ENCODE measurements at places on chromosomes 16 and 17.

- no peak for DNase-seq
Observed at GRCh38 chr17:42436391-42436790, 13.3 kb upstream of the CAVIN1 start.

DNA sequence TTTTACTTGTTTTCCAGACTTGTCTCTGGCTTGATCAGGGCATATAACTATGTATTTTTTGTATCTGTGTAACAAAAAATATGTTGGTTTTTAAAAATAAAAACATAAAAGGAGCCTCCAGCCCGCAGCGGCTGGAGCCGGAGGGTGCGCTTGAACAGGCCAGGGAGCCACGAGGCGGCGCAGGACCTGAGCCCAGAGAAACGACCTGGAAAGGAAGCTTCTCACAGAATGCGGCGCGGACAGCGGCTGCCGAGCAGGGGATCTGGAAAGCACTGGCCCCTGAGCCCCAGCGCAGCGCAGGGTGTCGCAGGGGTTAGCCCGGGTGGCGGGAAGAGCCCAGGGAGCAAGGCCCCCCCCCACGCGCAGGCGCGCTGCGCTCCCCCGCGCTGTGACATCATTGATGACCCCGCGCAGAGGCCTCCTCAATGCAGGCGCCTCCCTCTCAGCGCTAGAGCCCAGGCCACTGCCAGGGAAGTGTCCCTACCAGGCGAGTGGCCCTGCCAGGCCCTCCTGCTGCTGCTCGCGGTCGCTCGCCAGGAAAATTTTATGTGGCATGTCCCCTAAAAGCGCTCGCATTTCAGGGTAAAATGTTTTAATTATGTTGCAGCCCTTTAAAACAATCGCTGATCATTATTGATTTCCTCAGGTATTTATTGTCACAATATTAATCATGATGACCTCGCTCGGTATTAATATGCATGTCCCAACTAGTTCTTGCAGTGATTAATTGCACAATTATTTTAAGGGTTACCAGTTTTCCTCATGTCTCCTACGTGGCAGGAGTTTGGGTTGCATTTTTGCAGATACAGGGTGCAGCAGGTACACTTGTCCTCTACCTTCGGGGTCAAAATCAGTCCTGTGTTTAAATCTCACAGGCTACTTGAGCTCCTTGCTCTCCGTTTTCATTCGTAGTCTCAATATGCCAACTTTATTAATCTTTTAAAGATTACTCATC lies 134.2 kb downstream of the USP22 start:
- DNase-seq: peak; percentile 66

GRCh38 chr16:49058382-49058781 lies 223.3 kb downstream of the CBLN1 start:
- DNase-seq: no peak

DNA sequence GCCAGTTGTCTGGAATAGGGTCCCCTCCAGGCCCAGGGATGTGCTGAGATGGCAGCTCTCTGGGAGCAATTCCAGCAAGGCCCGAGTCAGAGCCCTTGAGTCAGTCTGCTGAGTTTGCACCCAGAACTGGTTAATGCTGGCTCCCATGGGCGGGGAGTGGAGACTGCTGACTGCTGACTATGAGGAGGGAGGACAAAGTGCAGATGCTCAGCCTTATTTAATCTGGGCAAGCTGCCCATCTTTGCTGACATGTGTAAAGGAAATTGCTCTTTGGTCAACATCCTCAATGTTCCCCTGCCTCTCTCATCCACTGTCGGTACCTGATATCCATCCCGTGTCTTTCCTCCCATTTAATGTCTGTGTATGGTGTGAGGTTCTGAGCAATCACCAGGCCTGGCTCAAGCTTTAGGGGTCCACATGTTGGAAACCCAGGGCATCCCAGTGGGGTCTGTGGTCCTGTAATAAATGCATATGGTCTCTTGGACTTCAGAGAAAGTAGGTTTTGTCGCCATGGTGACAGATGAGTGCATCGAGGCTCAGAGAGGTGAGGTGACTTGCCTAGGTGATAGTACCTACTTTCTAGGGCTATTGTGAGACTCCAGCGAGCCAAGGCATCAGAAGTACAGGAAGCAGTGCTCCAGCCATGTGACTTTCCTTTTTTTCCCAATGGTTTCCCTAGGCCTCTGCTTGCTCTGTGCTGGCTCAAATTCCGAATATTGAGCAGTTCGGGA lies 20.0 kb upstream of the RNF135 start:
- DNase-seq: no peak

DNA sequence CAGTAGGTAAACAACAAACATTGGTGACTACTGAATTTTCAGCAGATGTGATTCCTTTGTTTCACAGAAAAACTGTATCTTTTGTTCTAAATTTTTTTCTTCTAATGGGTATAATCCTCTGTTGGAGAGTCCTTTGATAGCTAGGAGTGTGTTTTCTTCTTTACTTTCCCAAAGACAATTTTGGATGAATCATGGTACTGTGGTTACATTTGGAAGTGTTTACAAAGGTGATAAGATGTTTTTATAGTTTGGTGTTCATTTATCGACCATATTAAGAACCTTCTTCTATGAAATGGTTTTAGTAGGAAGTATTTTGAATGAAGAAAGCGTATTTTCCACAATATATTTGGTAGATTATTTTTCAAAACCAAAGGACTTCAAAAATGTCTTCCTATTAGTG lies 333.7 kb downstream of the WWOX start:
- DNase-seq: no peak

DNA sequence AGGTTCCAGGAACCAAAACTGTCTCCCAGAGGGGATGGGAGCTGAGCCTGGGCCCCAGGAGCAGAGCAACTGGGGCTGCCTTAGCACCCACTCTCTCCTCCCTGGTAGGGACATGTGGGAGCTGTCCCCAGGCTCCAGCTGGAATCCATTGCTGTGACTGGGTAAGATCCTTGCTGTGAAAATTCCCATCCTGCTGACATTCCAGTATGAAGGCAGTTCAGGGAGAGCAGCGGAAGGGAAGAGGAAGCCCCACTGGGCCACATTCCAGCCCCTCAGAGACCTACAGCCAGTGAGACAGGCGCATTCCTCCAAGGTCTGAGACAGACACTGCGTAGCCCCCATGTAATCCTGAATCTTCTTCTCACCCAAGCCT lies 24.2 kb downstream of the MYO18A start:
- no peak for DNase-seq

GRCh38 chr16:67910158-67910557 lies 17.1 kb downstream of the PSKH1 start:
- no peak for DNase-seq

GRCh38 chr16:49336581-49336980 lies 37.0 kb upstream of the C16orf78 start:
- DNase-seq: no peak

DNA sequence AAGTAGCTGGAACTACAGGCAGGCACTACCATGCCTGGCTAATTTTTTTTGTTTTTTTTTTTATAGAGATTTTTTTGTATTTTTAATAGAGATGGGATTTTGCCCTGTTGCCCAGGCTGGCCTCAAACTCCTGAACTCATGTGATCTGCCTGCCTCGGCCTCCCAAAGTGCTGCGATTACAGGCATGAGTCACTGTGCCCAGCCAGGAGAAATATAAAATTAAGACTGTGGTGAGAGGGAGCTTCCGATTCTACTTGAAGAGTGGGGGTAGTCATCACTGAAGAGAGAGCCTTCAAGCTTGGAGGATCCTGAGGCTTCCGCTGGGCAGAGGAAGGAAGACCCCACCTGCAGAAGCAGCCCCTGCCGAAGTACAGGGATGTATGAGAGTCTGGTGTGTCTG lies 34.4 kb upstream of the RGS9 start:
- DNase-seq: no peak

- DNase-seq: no peak
Observed at GRCh38 chr17:62794666-62794971, 13.5 kb downstream of the MARCHF10 start.

DNA sequence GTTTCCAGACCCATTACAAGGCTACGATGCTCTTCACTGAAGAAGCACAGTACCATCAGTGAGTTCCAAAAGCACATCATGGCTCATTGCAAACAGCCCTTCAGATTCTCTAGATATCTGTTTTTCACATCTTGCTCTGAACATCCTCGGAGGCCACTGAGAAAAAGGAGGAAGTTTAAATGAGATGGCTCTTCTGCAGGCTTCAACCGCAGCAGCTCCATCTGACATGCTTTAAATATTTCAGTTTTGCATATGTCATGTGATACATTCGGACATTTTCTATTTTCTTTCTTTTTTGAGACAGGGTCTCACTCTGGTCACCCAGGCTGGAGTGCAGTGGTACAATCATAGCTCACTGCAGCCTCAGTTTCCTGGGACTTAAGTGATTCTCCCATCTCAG lies 396.8 kb downstream of the NPIPA8 start:
- DNase-seq: no peak

- no peak for DNase-seq
Observed at GRCh38 chr16:56252835-56253234, 61.5 kb downstream of the GNAO1 start.

- no peak for DNase-seq
Observed at GRCh38 chr16:84047206-84047605, 4.6 kb upstream of the SLC38A8 start.

DNA sequence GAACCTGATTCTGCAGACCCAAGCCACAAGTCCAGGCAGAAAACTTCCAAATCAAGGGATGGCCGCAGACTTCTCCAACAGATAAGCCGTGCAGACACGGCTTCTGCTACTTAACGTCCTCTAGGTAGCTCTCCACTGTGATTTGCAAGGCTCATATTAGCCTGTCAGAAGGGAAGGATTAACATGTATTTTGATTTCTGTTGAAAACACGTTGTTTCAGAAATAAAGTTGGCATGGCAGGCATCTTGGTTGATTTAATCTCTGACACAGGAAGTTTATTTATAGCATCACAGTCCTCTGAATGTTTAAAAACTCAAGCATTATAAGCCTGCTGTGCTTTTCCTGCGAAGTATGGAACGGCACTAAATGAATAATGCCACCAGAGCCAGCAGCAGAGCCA lies 166.8 kb upstream of the TOX3 start:
- DNase-seq: no peak

DNA sequence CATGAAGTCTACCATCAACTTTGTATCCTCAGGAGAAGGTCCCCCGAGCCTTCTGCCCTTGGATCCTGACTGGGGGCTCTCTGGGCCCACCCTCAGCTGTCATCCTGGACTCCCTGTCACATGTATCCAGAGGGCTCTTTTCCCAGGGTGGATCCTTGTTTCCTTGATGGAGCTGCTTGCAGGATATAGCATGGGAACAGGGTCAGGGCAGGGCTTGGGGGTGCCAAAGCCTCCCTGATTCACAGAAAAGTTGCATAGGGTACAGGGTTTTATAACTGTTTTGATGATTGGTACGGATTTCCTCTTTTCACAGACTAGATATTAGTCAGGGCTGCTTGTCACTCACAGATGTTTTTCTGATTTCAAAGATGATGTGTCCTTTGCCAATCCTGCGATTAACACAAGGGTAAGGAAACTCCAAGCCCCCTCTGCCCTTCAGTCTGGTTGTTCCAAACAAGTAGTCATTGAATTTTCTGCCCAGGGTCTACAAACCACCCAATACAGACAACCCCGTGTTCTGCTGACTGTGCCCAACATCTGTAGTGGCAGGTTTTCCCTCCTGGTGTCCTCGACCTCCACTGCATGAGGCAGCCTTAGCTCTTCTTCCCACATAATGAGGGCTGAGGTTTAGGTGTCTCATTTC lies 20.6 kb upstream of the SLC35G3 start:
- no peak for DNase-seq

GRCh38 chr16:73177729-73178295 lies 129.9 kb upstream of the ZFHX3 start:
- DNase-seq: no peak

- DNase-seq: no peak
Observed at GRCh38 chr16:2881783-2882649, 999 bp upstream of the FLYWCH2 start.

DNA sequence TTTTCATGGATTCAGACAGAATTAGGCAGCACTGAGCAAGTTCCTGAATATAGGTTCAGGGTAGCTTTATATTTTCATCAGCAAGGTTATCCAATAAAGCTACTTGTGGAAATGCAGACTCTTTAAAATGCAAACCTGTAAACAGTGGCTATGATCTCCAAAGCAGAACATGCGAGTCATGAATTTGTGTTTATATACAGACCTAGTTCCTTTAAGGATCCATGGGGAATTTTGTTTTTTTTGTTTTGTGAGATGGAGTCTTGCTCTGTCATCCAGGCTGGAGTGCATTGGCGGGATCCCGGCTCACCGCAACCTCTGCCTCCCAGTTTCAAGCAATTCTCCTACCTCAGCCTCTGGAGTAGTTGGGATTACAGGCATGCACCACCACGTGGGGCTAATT lies 14.8 kb downstream of the CLEC16A start:
- DNase-seq: no peak

DNA sequence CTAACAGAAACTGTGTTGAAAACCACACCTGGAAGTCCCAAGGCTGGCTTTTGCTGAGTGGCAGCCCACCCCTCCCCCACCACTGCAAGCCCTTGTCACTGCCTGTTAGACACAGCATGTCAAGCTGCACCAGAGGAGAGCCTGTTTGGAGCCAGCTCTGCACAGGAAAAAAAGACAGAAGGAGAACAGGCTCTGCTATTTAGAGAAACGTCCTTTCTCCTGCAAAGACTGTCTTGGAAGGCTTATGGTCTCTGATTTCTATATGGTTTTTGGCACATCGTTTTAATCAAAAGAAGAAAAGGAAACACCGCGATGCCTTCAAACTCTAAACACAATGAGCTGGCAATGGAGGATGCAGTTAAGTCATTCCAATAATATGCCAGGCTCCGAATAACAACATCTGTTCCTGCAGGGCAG lies 275.5 kb downstream of the MAP2K4 start:
- no peak for DNase-seq

DNA sequence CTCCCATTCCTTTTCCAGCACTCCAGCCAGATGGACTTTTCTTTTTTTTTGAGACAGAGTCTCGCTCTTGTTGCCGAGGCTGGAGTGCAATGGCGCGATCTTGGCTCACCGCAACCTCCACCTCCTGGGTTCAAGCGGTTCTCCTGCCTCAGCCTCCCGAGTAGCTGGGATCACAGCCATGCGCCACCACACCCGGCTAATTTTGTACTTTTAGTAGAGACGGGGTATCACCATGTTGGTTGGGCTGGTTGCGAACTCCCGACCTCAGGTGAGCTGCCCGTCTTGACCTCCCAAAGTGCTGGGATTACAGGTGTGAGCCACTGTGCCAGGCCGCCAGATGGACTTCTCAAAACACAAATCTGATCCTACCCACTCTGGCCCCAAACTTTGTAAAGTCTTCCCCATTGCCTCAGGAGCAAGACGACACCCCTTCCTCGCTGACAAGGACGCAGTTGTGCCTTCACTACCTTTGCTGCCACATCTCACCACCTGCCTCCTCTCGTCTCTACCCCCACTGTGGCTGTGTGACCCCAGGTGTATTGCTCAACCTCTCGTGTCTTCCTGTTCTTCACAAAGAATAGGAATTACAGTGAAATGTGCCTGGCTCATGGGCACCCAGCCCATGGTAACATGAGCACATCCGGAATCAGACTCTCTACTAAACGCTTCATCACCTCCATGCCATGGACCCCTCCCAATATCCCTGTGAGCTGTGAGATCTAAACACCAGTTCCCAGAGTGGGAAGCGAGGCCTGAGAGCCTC lies 3.7 kb upstream of the BANP start:
- DNase-seq: no peak
